ENCODE measurements at places on chromosomes 16 and 17. TPM values are rescaled to one million over a fixed set of nuclear protein-coding genes. Genes with fewer than 3 reads are reported as not detected.

Gene GGA2
- polyA plus RNA-seq, result 29.6 TPM

Gene LRRC37A
- 0.84 TPM for polyA plus RNA-seq

Gene ATP6V0A1
- 26.7 TPM for polyA plus RNA-seq

Gene ACSM2A
- polyA plus RNA-seq, result not detected

DNA sequence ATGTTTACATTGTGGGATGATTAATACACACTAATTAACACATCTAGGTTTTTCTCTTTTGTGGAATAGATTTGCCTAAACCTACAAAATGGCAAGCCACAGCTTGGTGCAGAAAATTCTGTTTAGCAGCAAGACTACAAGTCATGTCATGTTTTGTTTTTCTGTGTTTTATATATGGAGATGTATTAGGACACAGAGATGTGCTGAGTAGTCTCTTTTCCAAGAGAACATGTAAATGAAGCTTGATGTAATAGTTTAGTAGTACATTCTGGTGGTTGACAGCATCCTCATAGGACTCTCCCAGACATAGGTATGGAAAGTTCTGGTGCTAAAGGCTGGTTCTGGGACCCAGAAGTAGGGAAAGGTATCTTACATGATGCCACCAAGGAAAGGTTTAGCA is 1345.4 kb downstream of the CDH11 start:
- no peak for DNase-seq

DNA sequence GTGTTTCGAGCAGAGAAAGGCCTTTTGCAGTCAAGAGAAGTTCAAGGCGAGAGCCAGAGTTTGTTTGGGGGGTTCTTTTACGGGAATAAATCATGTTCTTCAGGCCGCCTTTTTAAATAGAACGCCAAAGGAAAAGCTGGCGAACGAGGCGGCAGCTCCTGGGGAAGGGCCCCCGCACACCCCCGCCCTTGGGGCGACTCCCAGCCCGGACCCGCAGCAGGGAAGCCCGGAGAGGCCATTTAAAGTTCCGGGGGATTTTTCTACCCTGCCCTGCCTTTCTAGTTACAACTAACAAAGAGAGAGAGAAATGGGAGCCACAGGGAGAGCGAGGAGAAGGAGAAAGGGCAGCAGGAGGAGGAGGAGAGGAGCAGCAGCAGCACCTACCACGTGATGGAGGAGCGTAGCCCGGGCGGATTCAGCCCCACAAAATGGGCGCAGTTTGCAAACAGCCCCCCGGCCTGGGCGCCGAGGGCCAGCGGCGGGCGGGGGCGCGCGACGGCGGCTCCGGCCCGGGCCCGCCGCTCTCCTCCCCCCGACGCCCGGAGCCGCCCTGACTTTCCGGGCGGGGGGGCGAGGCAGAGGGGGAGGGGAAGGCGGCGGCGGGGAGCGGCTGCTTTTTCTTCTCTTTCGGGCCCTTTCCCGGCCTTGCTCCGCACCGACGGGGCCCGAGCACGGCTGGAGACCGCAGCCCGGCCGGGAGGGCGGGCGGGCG is 634 bp downstream of the KANSL1 start:
- peak; percentile 82 for DNase-seq

- no peak for DNase-seq
Observed at GRCh38 chr17:74520790-74521480, 10.3 kb downstream of the CD300LB start.

DNA sequence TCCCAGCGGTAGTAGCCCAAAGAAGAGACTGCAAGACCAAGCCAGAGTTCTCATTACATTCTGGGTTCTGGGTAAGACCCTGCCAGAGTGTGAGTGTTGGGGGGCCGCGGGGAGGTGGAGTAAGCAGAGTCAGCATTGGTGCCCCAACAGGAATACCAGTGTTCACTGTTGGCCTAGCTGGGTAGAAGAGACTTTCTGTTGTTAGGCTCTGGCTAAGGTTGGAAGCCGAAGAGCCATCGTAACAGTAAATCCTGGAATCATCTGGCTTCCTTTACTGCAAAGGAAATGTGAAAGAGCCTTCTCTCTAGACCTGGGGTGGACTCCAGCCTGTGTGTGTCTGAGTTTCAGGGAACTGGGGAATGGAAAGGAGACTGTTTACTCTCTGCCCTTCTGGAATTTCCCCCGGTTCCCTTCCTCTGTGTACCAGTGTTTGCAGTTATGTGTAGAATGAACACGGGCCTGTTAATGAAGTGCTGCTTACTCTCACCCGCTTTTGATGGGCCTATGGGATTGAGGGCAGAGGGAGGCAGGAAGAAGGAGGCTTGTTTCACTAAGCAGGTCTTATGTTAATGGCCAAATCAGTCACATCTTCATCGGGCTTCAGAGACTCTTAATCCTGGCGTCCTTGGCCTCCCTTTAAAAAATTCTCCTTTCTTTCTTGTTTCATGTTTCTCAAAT is 68.5 kb downstream of the WWP2 start:
- DNase-seq, result no peak

- DNase-seq, result no peak
Observed at GRCh38 chr17:80951121-80952090, 40.2 kb upstream of the CHMP6 start.

DNA sequence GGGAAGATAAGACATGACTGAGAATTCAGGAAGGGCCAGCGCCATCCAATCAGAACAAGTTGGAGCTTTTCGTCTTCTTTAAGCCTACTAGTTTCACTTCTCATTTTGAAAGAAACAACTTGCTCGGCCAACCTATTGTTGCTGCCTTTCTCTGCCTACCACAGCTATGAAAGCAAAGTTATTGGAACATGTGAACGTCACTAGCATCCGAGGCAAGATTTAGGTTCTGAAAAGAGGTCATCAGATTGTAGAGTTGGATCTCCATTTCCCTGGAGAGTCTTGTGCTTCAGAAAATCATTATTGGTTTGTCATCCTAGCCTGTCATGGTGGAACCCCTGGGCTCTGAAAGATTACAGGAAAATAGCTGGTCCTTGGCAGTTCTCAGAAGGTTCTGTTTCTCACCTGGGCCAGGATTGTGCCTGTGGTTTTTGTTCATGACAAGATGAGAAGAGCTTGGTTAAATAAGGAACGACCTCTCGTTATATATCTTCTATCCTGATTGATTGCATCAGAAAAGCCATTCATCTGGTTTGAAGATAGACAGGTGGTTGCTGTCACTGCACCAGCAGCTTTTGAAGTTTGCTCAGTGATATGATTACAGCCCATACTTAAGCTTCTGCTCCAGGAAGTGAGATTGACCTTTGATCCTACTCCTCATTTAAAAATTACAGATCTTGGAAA is 25.3 kb downstream of the CDH13 start:
- no peak for DNase-seq

DNA sequence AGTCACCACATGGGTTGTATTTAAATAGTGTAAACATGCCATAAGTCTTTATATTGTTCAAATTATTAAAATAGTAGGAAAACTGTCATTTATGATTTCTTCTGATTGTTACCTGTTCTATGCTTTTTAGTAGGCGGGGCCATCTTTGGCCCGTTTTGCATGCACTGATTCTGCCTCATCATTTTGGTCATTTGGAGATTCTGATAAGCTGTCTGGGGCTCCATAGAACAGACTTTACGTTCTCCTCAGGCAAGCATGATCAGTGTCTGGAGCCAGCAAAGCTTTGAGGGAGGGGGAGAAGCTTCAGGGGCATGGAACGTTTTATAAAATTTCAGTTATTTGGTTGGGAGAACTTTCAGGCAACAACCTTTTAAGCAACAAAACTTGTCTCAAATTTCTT is 8.8 kb downstream of the NDEL1 start:
- DNase-seq, result no peak

DNA sequence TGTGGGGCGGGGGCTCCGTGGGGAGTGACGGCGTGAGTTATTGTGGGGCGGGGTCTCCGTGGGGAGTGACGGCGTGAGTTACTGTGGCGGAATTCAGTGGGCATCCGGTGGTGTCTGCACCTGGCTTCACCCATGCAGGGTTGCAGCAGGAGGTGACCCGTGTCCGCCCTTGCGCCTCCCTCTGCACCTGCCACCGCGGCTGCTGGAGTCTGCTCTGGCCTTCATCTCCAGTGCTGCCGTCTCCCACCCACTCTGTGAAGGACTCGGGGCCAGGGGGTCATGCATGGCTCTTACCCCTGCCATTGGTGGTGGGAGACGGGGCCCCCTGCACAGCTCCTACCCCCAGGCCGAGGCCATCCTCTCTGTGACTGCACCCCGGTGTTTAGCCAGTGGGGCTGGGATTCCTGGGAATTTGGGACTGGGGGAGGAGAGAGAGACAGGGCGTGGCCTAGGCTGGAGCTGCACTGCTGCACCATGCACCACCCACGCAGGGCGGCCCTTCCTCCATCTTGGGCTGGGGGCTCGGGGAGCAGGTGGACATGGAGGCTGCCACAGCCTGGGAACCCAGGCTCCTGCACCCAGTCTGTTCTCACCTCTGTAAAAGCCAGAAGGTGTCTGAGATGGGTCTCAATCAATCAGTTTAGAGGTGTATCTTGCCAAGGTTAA is 1.3 kb upstream of the PABPN1L start:
- DNase-seq, result no peak

Data from fibroblast of lung (primary cell).